ENCODE measurements at places on chromosomes 3 and 15.
A peak's percentile ranks its signal among the peaks of the same experiment; 100 is the strongest.

DNA sequence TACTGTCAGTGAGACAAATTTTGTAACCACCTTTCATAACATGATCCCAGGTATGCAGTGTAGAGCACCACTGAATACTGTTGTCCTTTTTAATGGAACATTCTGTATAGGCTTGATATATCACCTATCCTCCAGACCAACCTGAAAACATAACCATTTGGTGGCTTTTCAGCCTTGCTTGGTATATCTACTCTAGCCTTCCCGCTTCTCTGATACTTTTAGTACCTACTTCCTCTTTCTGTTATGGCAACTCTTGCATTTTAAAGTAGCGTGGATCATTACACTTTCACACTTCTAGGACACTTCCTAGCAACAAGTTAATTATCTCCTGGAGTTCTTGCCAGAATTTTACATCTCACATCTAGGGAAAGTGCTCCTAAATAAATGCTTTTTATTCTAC lies 226.6 kb upstream of the ROBO1 start:
- DNase-seq, result no peak

GRCh38 chr15:96838081-96838480 lies 507.6 kb downstream of the NR2F2 start:
- DNase-seq, result no peak

DNA sequence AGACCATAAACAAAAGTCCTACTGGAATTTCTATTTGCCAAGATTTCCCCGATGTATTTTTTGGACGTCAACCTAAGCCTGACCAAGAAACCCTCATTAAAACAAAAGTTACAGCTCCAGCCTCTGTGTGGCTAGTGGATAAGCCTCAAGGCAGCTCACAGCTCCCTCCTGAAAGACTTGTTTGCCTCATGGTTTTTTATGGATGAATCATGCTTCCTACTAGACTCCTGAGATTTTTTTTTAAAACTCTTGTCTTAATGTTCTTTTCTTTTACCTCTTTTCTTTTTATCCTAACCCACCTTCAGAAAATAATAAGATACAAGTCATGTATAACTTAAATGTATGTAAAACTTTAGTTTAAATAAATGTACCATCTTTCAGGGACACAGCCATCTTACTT lies 52.4 kb downstream of the SUCNR1 start:
- peak; percentile 53 for DNase-seq

GRCh38 chr3:133659806-133660205 lies 1.9 kb downstream of the TOPBP1 start:
- no peak for DNase-seq

DNA sequence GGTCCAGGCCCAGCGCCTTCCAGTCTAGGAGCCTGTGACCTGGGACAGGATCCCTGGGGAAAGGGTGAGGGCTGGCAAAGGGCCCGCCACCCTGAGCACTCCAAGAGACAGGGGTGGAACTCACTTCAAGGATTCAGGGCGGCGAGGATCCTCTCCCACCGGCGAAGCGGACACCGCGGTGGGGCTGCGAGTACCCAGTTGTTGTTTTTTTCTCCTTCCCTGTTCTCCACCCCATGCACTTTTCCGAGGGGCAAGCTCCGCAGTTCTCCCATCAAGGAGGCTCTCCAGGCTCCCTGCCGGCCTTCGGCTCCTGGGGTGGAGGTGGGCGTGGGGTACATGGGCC lies 387 bp upstream of the PAQR5 start:
- no peak for DNase-seq

DNA sequence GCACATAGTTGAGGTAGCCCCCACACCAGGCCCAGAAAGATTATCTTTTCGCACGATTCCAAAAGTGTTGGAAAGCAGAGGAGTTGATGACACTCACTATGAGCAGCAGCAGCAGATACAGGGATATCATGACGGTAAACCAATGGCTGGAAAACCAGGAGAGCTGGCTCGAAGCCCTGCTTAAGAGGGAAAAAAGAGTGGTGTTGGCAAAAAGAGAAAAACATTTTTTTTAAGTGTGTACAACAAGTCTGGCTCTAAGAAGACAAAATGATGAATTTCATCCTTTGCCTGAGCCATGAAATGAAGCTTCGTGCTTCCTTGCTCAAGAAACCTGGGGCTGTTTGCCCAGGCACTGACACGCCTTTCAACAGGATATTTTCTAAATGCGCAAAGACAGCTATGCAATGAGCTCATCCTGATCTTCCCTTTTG lies 27.3 kb downstream of the PARP16 start:
- DNase-seq, result no peak

DNA sequence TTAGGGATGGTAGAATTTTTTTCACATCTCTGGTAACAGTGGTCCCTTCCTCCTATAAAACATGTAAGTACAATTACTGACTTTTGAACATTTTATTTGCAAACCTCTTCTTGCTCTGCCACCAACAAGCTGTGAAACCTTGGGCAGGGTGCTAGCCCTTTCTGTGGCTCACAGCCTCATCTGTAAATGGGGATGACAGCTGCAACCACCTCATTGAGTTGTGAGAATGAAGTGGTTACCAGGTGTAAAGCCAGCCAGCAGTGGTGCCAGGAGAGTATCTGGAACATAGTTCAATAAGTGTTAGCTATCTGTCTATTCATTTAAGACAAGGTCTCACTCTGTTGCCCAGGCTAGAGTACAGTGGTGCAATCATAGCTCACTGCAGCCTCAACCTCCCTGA lies 278.1 kb downstream of the ERC2 start:
- no peak for DNase-seq

DNA sequence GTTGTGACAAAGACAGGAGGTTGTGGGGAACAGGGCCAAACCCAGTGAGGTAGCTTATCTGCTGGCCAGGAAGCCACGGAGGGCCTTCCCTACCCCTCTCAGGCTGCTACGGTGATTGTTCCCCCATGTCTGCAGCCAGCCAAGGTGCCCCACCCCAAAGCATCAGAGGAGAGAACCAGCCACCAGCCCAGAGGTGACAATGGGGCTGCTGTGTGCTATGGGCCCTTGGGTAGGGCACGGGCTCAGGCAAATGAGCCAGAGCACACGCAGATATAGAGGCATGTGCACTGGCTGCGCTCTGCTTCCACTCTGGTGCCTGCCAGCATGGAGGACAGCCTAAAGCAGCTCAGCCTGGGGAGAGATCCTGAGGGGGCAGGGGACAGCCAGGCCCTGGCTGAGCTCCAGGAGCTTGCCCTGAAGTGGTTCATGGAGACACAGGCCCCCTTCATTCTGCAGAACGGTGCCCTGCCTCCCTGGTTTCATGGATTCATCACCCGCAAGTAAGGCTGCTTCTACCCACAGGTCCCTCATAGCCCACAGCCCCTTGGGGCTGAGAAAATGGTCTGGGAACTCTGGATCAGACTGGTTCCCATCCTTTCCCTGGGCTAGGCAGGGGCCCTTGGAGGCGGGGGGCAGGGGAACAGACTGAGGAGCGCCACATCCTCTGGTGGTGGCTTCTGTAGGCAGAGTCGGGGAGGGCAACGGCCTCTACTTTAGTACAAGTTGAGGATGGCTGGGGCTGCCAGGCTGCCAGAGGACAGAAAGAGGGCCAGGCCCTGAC lies at the start of gene SH2D7:
Gene SH2D7 (plus strand): TSS at position 301 of the 781 bp plus-strand sequence. CDS start 24 bp downstream, at position 325.
- DNase-seq, result no peak

DNA sequence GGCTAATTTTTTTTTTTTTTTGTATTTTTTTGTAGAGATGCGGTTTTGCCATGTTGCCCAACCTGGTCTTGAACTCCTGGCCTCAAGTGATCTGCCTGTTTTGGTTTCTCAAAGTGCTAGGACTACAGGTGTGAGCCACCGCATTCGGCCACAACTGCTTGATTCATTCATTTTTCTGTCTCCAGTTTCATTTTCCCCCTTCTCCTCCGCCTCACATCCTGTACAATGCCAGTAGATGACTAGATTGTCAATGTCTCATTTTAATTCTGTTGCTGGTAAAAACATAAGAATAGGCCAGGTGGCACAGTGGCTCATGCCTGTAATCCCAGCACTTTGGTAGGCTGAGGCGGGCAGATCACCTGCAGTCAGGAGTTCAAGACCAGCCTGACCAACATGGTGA lies 12.0 kb upstream of the ZNF592 start:
- no peak for DNase-seq

- no peak for DNase-seq
Observed at GRCh38 chr3:186264608-186265400, 97.2 kb downstream of the DGKG start.

DNA sequence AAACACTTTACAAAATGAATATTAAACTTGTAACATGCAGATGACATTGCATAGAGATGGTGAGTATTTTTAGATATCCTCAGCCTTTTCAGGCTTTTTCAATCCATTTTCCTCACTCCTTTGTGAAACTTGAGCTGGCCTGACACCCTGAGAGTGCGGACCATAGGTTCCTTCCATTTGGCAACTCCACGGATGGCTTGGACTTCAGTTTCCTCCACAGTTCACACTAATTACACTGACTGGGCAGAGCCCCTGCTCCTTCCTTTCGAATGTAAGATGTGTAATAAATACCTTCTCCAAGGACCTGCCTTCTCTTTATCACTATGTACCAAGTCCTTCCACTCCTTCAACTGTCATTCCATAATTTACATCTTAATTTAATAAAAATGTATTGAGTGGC lies 141.7 kb upstream of the LRIG1 start:
- no peak for DNase-seq

DNA sequence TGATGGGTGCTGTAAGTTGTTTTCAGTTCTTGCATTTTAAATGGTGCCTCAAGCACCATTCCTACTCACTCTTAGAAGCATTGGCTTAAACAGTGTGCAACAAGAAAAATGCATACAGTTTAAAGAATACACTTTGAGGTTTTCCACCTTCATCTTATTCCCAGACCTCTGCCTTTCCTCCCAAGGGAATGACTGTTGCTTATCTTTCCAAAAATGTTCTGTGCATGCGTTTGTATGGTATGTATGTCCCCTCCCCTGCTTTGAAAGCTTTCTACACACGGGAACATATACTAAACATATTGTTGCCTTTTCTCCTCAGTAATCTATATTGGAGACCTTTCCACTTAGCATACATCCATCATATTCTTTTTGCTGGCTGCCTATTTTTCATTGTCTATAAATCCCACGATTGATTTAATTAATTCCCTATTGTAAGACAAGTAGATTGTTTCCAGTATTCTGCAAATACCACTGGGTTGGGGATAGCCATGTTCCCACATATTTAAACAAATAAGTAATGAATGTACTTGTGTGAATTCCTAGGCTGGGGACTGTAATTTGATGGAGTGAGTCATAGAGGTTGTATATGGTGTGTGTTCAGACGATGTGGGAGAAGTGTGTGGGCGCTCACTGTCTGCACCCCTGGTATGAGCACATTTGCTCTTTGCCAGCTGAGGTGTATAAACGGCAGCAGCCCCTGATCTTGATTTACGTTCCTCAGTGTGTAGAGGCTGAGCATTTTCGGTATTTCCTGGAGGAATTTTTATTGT lies 5.8 kb downstream of the TRAK1 start:
- no peak for DNase-seq

- DNase-seq, result no peak
Observed at GRCh38 chr3:77381431-77381830, 341.5 kb downstream of the ROBO2 start.

DNA sequence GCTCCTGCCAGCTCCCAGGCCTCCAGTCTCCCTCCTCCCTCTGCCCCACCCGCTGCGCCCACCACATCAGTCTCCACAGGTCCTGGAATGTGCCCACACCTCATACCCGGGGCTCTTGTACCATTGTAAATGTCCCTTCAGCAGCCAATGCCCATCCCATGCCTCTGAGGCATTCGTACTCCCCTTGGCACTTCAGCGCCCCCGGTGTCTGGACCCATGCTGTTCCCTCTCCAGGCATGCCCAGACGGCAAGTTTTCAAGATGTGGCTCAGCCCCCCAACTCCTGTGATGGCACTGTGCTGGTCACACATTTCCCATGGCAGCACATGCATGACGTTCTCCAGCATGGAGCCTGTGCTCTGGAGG lies 13.3 kb downstream of the PLXND1 start:
- no peak for DNase-seq

DNA sequence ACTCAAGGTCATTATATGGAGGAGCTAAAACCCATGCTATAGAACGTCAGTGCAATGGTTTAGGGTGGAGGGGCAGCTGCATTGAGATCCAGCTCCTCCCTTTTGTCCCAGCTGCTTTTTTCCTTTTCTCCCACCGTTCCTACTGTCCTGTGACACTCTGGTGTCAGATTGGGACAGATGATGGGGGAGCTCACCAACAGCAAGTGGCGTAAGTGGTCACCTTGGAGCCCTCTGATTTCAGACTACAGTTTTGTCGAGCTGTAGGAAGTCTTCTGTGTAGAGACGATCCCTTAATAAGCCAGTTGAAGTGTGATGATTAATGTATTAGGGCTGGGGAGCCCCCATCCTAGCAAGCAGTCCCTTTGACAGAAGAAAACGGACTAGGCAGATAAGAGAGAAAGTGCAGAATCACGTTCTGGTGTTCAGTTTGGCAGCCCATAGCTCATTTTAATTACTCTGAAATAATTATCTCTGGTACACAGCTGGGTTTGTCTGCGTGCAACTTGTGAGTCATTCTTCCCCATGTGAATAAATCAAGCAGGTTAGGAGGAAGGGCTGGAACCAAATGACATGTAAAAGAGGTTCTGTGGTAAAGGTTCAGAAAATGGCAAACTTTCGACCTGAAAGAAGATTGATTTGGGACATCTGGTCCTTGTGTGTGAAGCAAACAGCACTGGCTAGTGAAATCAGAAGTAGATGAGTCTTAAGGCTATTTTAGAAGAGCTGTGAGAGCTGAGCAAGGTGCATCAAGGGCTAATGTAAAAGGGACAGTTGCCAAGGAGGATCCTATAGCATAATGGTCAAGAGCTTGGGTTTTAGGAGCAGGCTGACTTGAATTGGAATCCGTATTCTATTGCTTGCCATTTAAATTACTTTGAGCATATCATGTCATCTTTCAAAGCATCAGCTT lies 241.4 kb downstream of the EDEM1 start:
- DNase-seq, result no peak

DNA sequence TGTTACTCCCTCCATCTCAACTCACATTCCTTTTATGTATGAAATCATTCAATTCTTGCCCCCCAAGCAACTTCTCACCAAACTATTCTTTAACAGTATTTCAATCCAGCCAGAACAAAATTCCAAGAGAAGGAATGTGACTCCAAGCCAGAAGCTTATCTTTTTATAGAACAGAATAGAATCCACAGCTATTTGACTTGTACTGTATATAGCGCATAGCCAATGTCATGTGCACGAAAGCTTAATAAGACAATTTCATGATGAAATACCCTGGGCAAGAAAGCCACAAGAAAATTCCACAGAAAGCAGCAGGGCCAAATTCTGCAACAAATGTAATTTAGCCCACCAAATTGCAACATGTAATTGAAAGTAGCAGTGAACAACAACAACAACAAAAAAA lies 127.6 kb upstream of the UBE2E2 start:
- no peak for DNase-seq
